Neural crest cell (in vitro differentiated cells): ENCODE measurements at places on chromosomes 1 and 21.

GRCh38 chr1:172352435-172352834 lies 68.0 kb upstream of the C1orf105 start:
- DNase-seq: no peak

GRCh38 chr1:173475564-173476196 lies 1.5 kb upstream of the PRDX6 start:
- no peak for DNase-seq

- no peak for DNase-seq
These were observed 28.8 kb downstream of the EDN2 start for GRCh38 chr1:41455479-41456332.

DNA sequence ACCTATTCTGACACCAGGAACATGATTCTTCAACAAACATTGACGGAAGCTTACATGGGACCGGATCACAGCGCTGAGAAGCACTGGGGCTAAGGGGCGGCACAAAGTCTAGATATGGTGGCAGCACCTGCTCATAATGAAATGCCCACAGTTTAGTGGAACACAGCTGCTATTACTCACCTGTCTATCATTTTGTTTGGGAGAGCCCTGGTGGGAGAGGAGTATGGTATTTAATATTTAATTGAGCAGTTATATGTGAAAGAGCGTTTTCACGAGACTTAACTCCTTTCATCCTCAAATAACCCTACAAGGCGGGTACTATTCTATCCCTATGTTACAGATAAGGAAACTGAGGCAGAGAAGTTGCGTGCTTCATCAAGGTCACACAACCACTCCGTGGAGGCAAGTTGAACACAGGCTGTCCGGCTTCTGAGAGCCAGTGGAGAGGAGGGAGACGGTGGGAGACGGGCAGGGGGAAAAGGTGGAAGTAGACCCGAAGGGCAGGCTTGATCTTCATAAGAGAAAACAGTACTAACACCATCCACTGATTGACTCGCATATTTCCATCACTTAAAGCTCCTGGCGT lies 790 bp upstream of the TSNAX start:
- no peak for DNase-seq

DNA sequence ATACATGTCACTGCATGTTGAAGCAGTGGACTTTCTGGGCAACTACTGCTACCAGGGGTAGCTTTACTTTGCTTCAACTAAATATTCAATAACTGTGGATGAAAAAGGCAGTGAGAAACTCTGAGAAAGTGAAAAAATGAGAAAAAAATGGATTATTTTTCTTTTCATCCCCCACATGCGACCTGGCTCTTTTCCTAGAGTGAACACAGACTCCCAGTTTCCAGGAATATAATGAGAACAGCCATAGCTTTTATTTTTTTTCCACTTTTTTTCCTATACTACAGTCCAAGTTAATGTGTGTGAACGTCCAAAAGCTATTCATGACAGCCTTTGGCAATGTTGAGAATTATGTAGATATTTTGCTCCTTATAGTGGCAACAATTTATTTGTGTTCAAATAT lies 230.4 kb downstream of the DNM3 start:
- DNase-seq: no peak

- DNase-seq: peak; percentile 38
These were observed 28.9 kb upstream of the EFCAB14 start for GRCh38 chr1:46747683-46748288.

DNA sequence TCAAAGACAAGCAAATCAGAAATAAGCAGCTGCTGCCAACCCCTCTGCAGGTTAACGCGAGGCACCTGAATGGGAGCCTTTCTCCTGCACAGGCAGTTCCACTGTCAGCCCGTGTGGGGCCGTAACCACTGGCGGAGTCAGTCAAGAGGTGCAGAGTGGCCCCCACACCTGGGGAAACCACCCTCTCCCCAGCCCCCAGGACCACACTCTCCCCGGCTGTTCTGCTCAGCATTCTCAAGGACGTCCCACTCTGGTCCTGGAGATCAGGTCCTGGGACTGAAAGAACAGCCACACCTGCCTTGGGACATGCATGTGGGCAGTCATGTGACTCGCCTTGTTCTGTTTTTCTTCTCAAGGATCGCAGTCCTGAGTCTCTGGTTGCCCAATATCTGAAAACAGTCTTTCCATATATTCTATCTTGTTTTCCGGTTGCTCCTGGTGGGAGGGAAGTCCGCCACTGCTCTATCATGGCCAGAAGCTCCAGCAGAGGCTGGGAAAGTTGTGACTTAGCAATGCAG lies 252.5 kb downstream of the PTPRU start:
- DNase-seq: no peak

DNA sequence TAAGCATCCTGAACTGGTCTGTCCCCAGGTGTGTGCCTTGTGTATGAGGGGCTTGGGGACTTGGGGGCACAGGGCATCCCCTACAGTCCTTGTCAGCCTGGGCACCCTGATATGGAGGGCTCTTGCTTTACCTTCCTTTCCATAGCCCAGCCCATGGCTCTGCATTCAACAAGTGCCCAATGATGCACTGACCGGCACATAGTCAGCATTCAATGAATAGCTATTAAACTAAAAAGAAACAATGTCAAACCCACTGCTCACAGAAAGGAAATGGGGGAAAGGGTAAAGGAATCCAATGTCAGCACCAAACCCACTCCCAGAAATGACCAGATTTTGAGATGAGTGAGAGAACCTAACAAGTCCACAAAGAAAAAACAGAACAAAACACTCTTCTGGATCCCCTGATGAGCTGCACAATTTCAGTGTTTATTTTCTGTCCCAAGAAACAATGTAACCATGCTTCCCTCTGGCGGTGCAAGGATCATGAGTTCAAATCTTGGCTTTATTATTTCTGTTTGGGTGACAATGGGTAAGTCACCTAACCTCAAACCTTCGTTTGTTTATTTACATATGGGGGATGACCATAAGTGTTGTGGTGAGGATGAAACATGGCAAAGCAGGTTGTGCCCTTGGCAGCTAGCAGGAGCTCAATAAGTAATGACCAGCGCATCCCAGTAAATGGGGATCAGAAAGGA lies 22.0 kb downstream of the SYT6 start:
- no peak for DNase-seq

- DNase-seq: no peak
These were observed 125.5 kb upstream of the CHRM3 start for GRCh38 chr1:239260842-239261241.

- no peak for DNase-seq
These were observed 104.1 kb downstream of the CNIH3 start for GRCh38 chr1:224720216-224720615.

DNA sequence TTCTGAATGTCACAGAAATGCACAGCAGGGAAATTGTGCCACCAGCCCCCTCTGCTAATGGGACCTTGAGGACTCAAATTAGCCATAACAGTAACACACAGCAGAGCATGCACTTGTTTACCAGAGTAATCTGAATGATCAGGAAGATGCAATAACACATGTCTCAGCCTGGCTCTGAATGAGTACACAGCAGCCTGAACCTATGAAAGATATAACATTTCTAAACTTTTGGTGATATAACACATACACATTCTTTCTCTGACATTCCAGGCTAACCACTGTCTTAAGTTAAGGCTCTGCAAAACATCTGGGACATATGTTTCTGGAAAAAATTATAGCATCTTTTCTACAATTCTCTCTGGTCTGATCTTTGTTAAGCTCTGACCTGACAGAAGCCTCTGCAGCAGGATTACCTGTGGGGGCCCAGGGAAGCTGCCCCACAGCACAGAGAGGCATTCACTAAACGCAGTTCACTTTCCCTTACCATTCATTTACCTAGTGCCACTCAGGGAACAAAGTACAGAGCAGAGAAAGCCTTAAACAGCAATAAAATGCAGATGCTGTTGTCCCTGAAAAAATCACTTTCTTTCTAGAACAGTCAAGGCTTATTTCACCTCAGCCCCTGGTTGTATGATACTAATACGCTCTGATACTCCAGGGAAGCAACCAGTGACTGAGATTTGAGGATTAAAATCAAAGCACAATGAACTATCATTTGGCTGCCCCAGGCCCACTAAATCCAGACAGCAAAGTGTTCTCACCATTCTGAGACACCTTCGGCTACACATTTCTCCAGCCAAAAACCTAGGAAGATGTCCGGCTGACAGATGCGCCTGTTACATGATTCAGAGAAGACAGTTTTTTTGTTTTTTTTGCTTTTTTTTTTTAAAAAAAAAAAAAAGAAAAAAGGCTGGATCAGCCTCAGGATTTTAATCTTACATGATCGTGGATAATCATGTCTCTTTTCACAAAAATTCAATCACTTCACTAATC lies 54.0 kb upstream of the CNN3 start:
- no peak for DNase-seq

DNA sequence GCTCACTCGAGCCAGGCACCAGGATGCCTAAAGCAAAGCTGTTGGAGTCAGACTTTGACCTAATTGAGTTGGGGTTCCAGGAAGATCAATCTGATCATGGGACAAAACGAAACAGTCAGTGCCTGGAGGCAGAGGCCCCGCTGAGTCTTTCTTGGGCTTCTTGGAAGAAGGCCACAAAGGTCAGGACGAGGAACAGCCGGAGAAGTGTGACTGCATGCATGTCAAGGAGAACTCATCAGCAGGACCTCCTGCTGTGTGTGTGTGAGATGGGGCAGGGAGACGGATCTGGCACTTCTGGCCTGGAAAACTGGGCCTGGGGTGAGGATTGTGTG lies 190.8 kb downstream of the CAMTA1 start:
- no peak for DNase-seq

- no peak for DNase-seq
These were observed 14.1 kb downstream of the DYRK1A start for GRCh38 chr21:37380349-37381323.

GRCh38 chr1:64519901-64520300 lies 50.0 kb downstream of the CACHD1 start:
- DNase-seq: no peak

DNA sequence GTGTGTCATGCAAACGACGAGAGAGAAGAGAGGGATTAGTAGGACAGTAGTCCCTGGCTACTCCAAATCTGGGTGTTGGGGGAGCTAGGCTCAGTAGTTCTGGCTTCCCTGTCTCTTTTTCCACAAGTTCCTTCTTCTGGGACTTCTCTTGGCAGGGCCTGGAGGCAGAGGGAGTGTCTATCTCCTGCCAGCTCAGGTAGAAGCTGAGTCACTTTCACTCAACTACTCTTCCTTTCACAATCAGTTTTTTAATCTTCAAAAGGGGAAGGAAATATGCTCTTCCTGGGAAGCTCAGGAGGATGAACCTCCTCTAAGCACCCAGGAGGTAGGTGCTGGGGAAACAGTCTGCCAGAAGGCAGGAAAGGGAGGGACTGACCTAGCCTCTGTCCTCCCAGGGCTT lies 35.2 kb upstream of the MAGOH start:
- no peak for DNase-seq

- DNase-seq: no peak
These were observed 837 bp downstream of the UBASH3A start for GRCh38 chr21:42404539-42404938.

- no peak for DNase-seq
These were observed 58.0 kb downstream of the CLIC4 start for GRCh38 chr1:24803220-24803619.

GRCh38 chr1:243348331-243348730 lies 92.5 kb downstream of the SDCCAG8 start:
- no peak for DNase-seq
